ENCODE measurements at places on chromosomes 3 and 15.

DNA sequence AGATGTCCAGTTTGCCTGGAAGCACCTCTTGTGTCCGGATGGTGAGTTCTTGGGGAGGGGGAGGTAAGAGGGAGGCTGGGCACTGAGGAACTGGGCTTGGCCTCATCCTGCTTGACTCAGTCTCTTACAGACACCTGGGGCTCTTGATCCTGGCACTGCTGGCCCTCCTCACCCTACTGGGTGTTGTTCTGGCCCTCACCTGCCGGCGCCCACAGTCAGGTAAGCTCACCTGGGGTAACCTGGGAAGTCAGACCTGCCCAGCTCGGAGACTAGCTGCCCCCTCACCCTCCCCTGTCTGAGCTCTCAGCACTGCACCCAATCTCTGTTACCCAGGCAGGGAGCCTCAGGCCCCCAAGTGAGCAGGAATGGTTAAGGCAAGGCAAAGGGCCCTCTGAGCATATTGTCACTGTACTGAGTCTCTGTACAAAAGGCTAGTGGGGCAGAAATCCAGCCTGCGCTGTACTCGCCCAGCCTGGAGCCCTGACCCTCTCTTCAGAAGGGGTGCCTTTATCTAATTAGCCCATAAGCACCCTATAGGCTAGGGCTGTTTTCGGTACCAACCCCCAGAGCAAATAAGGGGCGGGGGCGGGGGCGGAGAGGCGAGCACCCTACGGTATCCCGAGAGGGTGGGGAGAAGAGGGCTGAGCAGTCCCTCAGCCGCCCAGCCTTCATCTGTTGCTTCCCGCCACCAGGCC, 2.2 kb upstream of the IL17RC start:
- DNase-seq, result no peak

GRCh38 chr3:139312959-139313358, 30.9 kb upstream of the MRPS22 start:
- no peak for DNase-seq

DNA sequence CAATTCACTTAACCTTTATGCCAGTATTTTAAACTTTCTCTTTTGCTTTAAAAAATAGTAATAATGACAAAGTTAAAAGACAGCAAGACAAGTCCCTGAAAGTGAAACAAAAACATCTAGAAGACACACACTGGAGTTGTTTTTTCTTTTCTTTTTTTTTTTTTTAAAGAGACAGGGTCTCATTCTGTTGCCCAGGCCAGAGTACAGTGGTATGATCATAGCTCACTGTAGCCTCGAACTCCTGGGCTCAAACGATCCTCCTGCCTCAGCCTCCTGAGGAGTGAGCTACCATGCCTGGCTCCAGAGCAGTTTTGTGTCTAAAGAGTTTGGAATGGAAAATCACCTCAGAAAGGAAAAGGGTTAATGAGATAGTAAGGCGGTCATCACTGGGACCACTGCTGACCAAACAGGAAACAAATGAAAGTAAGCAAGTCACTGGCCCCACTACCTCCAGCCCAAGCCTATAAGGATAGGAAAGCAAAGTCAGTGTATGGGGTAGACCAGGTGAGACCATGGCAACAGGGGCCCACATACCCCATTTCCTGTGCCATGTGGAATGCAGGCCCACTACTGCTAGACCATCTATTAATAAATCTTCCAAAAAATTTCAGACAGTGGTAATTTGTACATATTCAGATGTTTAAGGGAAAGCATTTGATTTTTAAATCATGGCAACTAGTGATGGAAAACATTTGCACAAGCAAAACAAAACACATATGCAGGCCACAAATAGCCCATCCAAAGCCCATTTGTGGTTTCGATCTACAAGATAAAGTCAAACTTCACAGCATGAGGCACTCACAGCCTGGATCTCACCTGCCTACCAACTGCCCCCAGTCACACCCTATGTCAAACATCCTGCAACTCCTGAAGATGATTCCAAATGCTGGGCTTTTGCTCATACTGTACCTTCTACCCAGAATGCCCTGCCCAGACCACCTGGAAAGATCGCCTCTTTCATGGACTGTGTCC, 62.6 kb downstream of the OSBPL10 start:
- no peak for DNase-seq

DNA sequence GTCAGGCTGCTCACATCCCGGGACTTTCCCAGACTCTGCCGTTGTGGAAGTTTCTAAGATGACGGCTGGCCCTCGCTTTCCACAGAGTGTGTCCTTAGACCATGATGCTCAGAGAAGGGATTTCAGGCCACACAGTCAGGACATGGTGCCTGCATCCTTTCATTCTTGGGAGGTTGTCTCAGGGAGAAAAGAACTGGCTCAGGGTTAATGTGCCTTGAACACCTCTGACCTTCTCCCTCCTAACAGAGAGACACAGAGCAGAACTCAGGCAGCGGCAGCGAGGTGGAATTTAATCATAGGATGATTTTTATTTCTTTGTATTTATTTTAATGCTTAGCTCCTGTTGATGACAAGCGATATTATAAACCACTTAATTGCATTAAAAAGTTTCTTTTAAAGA, 96.9 kb upstream of the ATP2B2 start:
- no peak for DNase-seq

DNA sequence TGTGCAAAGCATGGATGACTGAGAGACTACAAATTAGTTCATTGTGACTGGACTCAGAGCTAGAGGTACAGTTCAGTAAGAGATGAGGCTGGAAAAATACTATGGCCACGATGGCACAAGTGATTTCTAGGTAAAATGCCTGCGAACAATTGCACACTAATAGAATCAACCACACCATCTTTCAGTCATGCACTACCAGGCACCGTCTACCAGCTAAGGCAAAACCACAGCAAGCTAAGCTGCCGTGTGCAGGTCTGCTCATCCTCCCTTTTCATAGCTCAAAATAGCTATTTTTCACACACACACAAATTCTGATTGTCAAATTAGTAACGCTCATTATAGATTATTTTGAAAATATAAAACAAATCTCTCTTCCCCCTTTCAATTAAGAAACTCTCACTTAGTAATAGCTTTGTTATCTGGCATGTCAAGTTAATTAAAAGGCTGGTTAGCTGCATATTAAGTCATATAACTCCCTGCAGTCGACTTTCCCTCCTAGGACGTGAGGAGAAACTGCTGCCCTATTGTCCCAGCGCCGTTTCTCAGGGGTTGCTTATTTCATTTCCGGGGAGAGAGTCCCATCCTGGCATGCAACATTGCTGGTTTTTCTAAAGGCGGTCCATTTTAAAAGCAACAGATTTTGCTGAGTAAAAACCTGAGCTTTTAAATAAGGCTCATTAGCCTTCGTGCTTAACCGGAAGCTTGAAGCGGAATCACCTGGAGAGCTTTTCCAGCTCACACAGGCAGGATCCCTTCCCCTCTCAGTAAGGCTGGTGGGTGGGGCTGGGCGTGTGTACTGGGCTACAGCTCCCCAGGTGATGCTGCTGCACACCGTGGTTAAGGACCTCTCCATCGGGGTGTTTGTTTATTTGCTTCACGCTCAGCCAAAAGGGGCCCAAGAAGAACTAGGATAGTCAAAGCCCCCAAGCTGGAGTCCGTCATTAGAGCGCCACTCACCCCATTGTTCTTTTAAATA, 16.9 kb upstream of the MEX3B start:
- DNase-seq, result no peak

GRCh38 chr3:151213881-151214280, 10.9 kb upstream of the GPR171 start:
- DNase-seq, result no peak

- no peak for DNase-seq
Observed at GRCh38 chr3:52140000-52140399, 14.2 kb downstream of the POC1A start.

DNA sequence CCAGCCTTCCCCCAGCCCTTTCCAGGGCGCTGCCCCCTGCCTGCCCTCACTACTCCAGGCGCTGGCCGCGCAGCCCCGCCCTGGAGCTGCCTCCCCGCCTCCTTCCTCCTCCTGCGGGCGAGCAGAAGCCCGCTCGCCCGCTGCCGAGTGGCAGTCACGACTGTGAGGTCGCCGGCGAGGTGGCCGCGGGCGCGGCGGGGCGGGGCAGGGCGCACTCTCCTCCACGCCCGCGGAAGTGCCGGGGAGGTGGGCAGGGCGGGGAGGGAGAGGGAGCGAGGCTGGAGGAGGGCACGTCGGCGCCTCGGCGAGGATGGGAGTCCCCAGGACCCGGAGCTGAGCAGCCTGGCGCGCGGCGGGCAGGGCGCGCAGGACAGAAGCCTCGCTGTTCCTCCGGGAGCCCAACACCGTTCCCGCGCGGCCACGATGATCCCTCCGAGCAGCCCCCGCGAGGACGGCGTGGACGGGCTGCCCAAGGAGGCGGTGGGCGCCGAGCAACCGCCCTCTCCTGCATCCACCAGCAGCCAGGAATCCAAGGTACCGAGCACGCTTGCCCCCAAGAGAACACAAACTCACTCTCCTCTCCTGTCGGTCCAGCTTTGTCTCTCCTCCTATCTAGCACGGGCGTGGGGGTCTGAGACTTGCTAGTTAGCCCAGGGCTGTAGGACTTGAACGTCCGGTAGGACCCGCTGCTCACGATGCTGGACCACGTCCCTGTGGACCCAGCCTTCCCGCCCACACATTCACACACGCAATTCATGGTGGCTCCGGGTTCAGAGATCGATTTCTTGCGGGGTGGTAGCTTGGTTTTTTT, at the start of gene STAC:
STAC (plus strand) TSS at position 284 of the 811 bp plus-strand sequence; CDS start at position 424, 140 bp downstream.
- DNase-seq, result no peak

- DNase-seq, result no peak
Observed at GRCh38 chr3:126704494-126705214, 614 bp downstream of the CHCHD6 start.

DNA sequence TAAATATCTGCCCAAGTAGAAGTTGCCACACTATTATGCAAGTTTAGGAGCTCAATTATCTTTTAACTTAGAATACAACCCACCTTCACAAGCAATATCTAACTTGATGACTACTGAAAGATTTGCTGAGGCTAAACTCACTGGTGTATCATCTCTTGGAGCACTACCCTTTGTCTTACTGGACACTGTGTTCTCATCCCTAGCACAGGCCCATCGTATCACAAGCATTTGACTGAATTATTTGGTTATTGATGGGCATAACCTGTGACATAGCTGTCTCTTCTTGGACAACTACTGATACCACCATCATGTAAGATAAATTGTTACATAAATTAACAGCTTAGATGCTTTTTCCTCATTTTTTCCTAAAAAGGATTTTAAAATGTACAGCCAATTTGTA, 216.2 kb upstream of the THBS1 start:
- no peak for DNase-seq

DNA sequence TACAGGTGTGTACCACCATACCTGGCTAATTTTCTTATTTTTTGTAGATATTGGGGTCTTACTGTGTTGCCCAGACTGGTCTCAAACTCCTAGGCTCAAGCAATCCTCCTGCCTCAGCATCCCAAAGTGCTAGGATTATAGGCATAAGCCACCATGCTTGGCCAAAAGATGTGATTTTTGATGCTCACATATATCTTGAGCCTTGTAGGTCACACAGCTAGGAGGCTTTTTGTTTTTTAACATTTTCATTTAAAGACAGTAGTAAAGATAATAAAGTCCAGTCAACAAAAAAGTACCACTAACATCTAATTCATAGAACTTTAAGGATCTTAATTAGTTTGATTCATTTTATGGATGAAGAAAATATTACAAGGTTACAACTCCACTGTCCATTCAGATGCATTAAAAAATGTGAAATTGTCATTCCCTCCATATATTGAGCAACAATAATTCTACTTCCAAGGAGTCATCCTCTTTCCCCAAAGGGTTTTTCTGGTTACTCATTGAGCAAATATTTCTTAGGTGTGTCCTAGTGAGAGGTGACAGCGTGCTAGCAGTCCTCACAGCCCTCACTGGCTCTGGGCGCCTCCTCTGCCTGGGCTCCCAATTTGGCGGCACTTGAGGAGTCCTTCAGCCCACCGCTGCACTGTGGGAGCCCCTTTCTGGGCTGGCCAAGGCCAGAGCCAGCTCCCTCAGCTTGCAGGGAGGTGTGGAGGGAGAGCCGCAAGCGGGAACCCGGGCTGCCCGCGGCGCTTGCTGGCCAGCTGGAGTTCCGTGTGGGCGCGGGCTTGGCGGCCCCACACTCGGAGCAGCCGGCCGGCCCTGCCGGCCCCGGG, 8.3 kb upstream of the TASOR start:
- DNase-seq, result no peak

- no peak for DNase-seq
Observed at GRCh38 chr3:195185583-195185982, 85.4 kb downstream of the XXYLT1 start.

DNA sequence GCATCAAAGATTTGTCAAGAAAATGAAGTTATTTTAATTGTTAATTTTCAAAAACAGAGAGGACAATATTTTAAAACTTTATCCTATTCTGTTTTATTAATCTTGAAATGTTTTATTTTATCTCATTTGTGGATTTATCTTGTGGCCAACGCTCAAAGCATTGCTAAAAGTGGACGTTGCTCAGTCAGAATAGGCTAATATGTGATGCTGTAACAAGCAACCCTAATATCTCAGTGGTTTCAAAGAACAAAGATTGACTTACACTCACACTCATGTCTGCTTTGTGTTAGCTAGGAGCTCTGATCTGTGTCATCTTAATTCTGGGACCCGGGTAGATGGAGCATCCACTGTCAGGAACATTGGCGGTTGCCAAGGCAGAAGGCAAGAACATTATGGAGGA, 86.0 kb upstream of the PLCL2 start:
- no peak for DNase-seq

- DNase-seq, result no peak
Observed at GRCh38 chr3:133419151-133419909, 19.5 kb downstream of the BFSP2 start.

DNA sequence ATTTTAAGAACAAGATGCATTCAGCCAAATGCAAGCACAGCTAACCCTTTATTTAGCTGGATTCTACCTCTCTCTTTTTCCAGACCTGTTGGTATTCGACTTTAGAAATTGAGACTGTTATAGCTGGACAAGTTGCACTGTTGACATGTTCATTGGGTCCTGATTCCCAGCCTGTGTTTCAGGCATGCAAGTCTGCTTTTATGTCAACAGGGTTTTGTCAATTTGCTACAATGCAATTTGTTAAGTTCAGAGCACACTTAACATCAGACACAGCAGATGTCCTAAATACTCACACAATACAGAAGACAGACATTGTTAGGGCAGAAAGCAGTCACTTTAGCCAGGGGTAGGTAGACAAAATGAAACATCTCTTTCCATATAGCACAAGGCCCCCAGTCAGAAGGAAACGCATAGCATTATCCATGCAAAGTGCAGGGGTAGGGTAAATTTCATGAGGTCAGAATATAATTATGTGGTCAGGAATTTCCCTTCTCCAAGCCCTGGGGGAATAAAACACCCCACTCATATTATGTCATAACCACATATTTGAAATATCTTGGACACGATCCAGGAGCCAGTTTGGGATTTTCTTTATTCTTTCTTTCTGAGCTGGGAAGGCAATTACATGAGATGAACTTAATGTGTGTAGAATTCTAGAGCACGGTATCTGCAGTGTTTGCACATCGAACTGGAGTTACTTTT, 504.1 kb downstream of the NTRK3 start:
- no peak for DNase-seq

GRCh38 chr3:100395679-100396431, 5.0 kb downstream of the TOMM70 start:
- no peak for DNase-seq

Data from stimulated activated CD8-positive, alpha-beta memory T cell treated with anti-CD3 and anti-CD28 coated beads, Interleukin-7, amount 100 ng/mL, for 48 hours (primary cell).